ENCODE measurements at places on chromosomes 11 and 22.
A peak's percentile ranks its signal among the peaks of the same experiment; 100 is the strongest.

GRCh38 chr22:37198258-37199102 lies 10.4 kb upstream of the C1QTNF6 start:
- DNase-seq, result peak; percentile 75

GRCh38 chr11:96338910-96339705 lies 3.9 kb downstream of the MAML2 start:
- DNase-seq, result no peak

DNA sequence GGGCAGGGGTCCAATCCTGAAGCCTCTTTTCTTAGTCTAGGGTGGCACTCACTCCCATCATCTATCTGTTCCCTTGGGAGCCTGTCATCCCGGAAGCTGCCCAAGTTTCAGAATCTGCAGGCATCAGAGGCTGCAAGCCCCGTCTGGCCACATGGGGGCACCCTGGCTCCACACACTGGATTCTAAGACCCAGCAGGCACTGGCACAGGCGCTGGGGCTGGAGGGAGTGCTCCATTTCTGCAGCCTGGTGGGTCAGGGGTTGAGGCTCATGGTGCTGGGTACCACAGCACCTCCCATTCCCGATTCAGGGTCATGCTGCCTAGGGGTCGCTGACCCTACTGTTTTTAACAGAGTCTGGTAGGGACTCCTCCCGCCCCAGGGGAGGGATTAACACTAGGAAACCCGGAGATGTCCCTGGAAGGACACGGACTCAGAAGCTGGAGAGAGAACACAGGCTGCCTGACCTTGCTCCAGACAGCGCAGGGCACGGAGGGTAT lies 243.9 kb upstream of the SYN3 start:
- peak; percentile 66 for DNase-seq

- no peak for DNase-seq
Measured at GRCh38 chr11:43924112-43924855, 18.2 kb upstream of the C11orf96 start.

- no peak for DNase-seq
Measured at GRCh38 chr11:60860943-60861342, 5.2 kb upstream of the PTGDR2 start.

DNA sequence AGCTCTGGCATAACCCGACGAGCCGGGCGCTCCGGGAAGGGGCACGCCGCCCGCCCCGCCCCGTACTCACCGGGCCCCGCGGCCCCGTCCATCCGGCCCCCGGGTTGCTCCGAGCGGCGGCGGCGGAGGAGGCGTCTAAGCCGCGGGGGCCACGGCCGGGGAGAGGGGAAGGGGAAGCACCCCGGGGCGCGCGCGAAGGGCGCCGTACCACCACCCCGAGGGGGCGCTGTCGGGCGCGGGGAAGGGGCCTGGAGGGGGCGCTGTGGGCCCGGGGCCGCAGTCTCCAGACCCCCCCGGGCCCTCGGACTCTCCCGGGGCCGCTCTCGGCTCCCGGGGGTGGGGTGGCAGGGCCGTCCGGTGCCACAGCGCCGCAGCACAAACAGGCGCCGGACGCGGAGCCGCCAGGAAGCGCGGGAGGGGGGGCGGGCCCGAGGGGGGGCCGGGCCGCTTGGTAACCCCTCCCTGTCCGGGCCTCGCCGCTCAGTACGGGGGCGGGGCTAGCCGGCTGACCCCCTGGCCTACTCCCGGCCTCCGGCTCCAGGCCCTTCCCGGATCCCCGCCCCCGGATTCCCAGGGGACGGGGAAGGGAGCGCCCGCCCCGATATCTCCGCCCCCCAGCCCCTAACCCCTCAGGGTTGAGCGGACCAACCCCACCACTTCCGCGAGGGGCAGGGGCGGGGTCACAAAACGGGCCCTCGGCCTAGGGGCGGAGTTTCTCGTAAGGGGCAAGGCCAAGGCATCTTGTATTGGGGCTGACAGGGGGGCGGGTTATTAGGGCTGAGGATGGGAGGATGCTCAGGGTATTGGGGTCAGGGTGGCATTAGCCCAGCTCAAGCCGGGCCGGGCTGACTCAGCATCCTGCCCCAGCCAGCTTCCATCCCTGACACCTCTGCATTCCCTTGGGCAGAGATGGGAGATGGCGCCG lies at the start of the genes EML3 and ROM1:
Gene EML3 (minus strand): TSS at position 410 of the 925 bp plus-strand sequence. CDS start 318 bp downstream, at position 92.
Gene ROM1 (plus strand): TSS at position 892 of the 925 bp plus-strand sequence. CDS start 25 bp downstream, at position 917.
- peak; percentile 79 for DNase-seq

GRCh38 chr11:35146711-35147110 lies 7.7 kb downstream of the CD44 start:
- DNase-seq, result no peak

All from fibroblast of skin of right biceps (primary cell).